ENCODE measurements at places on chromosomes 4 and X. TPM values are rescaled to one million over a fixed set of nuclear protein-coding genes. Genes with fewer than 3 reads are reported as not detected.

Gene XK
- 0.93 TPM for total RNA-seq

Gene SEC31A
- total RNA-seq, result 157 TPM

Gene ADRA2C
- 0.93 TPM for total RNA-seq

Gene TIGD4
- total RNA-seq, result under 0.01 TPM

Gene USP26
- not detected for total RNA-seq

Gene PFKFB1
- 0.21 TPM for total RNA-seq

Measured in nasal cavity respiratory epithelium epithelial cell of viscerocranial mucosa (primary cell).